ENCODE measurements at places on chromosomes 1 and 21. TPM values are rescaled to one million over a fixed set of nuclear protein-coding genes. Genes with fewer than 3 reads are reported as not detected.

DNA sequence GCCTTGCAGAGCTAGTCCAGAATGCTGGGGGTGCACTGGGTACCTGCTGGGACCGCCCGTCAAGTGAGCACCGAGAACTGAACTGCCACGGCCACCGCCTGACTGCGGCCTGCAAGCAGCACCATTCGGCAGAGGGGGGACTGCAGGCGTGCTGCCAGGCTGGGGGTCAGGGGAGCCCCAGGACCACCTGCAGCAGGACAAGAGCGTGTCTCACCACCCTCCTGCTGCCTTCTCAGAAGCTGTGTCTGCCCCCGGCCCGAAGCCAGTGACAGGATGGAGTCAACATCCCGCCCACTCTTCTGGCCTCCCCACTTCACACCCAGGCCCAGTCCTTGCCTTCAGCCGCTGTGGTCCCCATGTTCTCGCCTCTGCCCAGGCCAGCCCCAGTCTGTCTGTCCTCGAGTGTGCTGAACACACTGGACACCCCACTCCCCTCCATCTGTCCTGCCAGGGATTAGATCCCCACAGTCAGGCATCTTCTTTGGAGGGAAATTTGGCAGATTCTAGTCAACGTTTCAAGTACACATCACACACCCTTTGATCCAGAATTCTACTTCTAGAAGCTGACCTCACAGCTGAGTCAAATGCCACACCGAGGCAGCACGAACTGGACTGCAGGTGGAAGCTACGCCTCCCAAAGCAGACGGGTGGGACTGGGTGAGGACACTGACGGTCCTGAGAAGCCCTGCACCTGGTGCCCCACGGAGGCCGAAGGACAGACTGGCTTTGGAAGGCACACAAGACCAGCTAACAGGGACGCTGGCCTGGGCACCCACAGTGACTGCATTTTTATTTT, 26.0 kb downstream of the PTTG1IP start:
- peak; percentile 26 for DNase-seq

RNF186 gene
- not detected for polyA plus RNA-seq

DNA sequence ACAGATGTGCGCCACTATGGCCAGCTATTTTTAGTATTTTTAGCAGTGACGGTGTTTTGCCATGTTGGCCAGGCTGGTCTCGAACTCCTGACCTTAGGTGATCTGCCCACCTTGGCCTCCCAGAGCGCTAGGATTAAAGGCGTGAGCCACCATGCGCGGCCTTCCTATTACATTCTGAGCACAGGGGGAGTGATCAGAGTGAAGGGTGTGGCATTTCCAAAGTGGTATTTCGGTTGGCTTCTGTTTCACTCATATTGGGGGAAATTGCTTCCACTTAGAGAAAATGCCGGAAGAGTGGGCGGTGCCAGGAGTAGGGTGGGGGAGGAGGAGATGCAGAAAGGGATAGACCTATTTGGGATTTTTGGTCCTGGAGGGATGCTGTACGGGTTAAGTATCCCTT, 4.3 kb downstream of the PIK3CD start:
- DNase-seq, result peak; percentile 7

DNA sequence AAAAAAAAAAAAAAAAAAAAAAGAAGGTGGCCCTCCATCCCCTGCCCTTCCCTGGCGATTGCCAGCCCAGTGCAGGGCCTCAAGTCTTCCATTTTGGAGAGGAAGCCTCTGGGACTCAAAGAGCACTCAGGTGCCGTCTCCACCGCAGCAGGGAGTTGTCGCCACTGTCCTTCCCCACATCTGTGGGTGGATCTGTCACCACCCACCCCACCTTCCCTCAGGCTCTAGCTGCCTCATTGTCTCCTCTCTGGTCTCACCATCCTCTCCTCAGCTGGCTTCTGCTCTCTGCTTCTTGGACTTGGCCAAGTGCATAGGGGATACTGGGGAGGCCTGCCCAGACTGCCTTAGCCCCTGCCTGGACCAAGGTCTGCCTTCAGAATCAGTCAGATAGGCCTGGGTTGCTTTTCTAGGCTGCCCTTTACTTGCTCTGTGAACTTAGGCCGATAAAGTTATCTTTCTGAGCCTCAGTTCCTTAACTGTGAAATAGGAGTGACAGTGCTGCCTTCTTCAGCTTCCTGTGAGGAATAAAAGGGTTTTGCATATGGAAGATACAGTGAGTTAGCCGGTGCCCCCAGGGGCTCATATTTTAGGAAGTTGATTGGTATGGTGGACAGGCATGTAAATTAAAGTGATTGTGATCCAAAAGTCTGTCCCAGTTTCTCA, 15.8 kb downstream of the RCC1 start:
- no peak for DNase-seq

DFFB gene
- polyA plus RNA-seq, result 12.3 TPM

GRCh38 chr1:226541231-226541630, 7.3 kb upstream of the STUM start:
- DNase-seq, result no peak

- DNase-seq, result no peak
Measured at GRCh38 chr1:12436345-12436658, 181.7 kb downstream of the DHRS3 start.

- no peak for DNase-seq
Measured at GRCh38 chr1:240693844-240694243, 81.9 kb upstream of the GREM2 start.

GRCh38 chr1:7422081-7422480, 349.0 kb upstream of the VAMP3 start:
- DNase-seq, result no peak

GRCh38 chr1:224499204-224499603, 64.6 kb upstream of the WDR26 start:
- DNase-seq, result no peak

TMEM200B gene
- 14.0 TPM for polyA plus RNA-seq

DNA sequence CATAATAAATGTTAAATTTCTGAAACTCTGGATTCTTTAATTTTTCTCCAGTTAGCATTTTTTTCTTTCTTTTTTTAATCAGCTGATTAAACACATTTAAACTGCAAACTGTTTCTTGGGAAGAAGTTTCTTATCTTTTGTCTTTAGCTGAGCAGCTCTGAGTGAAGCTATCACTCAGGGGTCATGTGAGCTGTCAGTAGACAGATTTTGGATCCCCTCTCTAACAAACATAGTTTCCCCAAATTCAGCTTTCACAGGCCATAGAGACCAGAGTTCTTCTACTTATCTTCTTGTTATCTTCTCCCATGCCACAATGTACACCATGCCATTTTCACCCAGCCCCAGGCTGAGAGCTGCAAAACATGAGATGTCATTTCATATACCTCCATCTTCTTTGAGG, 148.9 kb downstream of the CDC42BPA start:
- DNase-seq, result no peak

E2F2 gene
- 3.3 TPM for polyA plus RNA-seq

OR2T33 gene
- polyA plus RNA-seq, result not detected

- DNase-seq, result no peak
Measured at GRCh38 chr21:22083899-22084298, 1085.7 kb downstream of the NCAM2 start.

CR1L gene
- polyA plus RNA-seq, result 0.15 TPM

ATP6V1G3 gene
- polyA plus RNA-seq, result not detected

- DNase-seq, result no peak
Measured at GRCh38 chr1:25343872-25344271, 5.7 kb downstream of the TMEM50A start.

GRCh38 chr1:86583593-86583992, 36.7 kb downstream of the CLCA4 start:
- DNase-seq, result no peak

GRCh38 chr1:81548918-81549587, 251.7 kb upstream of the ADGRL2 start:
- DNase-seq, result no peak
